Activated naive CD8-positive, alpha-beta T cell treated with anti-CD3 and anti-CD28 coated beads for 36 hours (primary cell): ENCODE measurements at places on chromosomes 1 and 21.

GRCh38 chr21:35314857-35315582, 265.9 kb upstream of the RUNX1 start:
- no peaks in the 10 kb centered on the region for H3K27me3 ChIP-seq
- DNase-seq, result no peak
- no peaks in the 10 kb centered on the region for H3K36me3 ChIP-seq
- H3K4me1 ChIP-seq, result no peaks in the 10 kb centered on the region

DNA sequence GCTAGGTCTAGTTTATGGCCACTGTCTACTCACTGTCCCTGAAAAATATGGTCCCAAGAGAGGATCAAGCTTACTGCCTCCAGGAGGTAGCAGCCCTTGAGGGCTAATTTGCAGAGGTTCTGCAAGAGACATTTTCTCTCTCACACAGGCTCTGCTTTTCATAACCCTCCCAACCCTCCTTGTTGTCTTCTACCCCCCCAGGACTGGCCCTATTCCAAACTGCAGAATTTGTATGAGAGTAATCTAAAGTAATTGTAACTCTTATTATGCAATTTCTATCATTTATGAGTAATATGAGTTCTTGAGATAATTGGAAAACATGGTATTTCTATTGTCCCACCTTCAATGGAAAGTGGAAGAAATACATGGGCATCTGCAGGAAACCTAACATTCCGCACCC, 70.4 kb upstream of the CD55 start:
- H3K36me3 ChIP-seq, result peaks cover 6% of the 10 kb centered on the region
- no peak overlapping the region for H3K27ac ChIP-seq
- no peak overlapping the region for H3K4me3 ChIP-seq
- no peak for DNase-seq
- no peaks in the 10 kb centered on the region for H3K4me1 ChIP-seq
- no peaks in the 10 kb centered on the region for H3K27me3 ChIP-seq

DNA sequence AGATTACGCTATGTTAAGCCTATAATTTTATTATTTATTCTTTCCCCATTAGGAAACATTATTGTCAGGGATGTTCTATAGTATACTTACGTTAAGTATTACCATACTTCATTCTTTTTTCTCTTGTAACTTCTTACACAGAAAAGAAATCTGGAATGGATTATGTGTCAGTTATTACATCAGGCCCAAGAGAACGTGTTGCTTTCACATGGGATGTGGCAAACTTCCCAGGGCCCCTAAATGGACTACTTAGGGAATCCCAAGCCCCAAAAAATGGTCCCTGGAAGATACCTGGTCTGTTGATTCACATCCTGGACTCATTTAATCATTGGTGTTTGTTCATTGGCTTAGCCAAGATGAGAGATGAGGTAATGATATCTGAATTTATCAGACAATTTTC, 249.8 kb downstream of the NRIP1 start:
- no peak overlapping the region for H3K27ac ChIP-seq
- DNase-seq, result no peak
- H3K36me3 ChIP-seq, result peaks cover 2% of the 10 kb centered on the region
- H3K4me3 ChIP-seq, result no peak overlapping the region

- no peaks in the 10 kb centered on the region for H3K4me1 ChIP-seq
- H3K36me3 ChIP-seq, result peaks cover 8% of the 10 kb centered on the region
- no peak overlapping the region for H3K4me3 ChIP-seq
- DNase-seq, result no peak
- no peaks in the 10 kb centered on the region for H3K27me3 ChIP-seq
Observed at GRCh38 chr1:6082430-6082971, 36.8 kb downstream of the KCNAB2 start.

DNA sequence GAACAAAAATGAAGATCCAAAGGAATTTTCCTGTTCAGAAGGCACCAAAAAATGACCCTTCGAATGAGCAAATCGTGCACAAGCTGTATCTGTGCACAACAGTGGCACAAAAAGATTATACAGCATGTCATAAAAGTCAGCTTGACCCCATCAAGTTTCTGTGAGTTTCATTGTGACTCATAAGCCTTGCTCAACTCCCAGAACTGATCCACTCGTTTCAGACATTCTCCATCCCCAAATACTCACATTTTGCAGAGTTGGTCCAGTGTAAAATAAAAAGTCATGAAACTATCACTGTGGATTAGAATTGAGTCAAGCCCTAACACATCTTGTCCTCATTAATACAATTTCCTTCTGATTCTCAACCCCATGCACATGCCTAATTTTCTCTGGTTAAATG, 174.7 kb upstream of the PKN2 start:
- peaks cover 10% of the 10 kb centered on the region for H3K27me3 ChIP-seq
- no peak for DNase-seq
- H3K4me1 ChIP-seq, result no peaks in the 10 kb centered on the region
- H3K36me3 ChIP-seq, result no peaks in the 10 kb centered on the region
- H3K4me3 ChIP-seq, result no peak overlapping the region
- no peak overlapping the region for H3K27ac ChIP-seq

- H3K4me1 ChIP-seq, result peaks cover 2% of the 10 kb centered on the region
- no peak overlapping the region for H3K4me3 ChIP-seq
- no peak overlapping the region for H3K27ac ChIP-seq
- H3K36me3 ChIP-seq, result no peaks in the 10 kb centered on the region
Observed at GRCh38 chr1:239537795-239538194, 151.4 kb downstream of the CHRM3 start.

DNA sequence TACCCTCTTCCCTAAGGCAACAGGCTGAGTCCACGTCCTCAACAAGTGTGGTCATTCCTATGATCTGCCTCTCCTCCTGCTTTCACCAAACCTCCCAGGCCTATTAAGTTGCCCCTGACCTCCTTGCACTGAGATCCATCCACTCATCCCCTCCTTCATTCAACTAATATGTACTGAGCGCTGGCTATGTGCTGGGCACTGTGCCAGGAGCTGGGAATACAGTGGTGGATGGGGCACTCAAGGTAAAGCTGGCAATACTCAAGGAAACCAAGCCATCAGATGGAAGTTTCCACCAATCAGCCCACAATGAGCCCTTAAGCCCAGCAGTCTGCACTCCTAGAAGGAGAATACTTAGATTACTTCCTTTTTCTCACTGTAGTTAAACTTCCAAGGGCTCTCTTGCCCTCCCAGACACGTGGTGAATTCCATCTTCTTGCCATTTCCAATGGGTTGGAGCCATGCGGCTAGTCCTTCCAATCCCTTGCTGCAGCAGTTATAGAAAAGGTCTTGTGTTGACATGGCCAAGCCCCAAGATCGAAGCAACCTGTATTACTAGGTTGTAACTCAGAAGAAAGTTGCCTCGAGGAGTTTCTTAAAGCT, 279.9 kb upstream of the RUNX1 start:
- no peak for DNase-seq
- H3K27ac ChIP-seq, result no peak overlapping the region
- peaks cover 2% of the 10 kb centered on the region for H3K27me3 ChIP-seq
- peaks cover 2% of the 10 kb centered on the region for H3K4me1 ChIP-seq
- H3K4me3 ChIP-seq, result no peak overlapping the region
- no peaks in the 10 kb centered on the region for H3K36me3 ChIP-seq
